ENCODE measurements at places on chromosomes 1 and 21.

DNA sequence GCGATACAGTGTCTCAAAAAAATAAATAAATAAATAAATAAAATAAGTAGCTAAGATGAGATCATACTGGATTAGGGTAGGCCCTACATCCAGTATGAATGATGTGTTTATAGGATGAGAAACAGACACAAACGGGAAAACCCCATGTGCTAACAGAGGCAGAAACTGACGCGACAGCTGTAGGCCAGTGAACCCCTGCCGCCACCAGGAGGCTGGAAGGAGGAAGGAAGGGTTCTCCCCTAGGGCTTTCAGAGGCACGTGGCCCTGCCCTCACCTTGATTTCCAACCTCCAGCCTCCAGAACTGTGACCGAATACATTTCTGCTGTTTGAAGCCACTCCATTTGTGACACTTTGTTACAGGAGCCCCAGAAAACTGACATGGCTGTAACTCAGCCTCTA, 38.5 kb downstream of the CHD5 start:
- no peak for DNase-seq

DNA sequence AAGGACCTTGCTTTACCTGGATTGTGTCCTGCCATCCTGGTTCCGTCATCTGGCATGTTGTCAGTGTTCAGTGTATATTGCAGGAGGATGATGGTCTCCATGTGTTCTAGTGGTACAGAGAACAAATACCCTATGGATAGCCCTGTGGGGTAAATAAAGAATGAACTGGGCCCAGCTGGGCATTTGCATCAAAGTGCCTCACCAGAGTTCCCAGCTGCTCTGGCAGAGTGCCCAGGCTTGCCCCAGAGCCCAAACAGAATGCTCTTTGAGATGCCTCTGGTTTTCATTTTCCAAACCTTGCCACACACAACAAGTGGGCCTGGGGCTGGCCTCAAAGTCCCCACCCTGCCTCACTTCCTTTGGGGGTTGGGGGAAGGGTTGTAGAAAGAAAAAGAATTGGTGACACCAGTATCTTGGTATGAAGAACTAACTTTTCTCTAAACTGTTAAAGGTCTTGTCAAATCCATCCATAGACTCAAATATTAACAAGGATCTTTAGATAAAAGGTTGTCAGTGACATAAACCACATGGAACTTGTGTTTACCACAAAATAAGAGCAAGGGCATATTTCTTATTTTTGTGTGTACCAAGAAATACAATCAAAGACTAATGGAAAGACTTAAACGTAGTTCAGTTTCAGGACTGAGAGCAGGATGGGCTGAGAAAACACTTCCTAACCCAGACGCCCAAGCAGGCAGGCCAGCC, 82.2 kb downstream of the LMO4 start:
- no peak for DNase-seq

DNA sequence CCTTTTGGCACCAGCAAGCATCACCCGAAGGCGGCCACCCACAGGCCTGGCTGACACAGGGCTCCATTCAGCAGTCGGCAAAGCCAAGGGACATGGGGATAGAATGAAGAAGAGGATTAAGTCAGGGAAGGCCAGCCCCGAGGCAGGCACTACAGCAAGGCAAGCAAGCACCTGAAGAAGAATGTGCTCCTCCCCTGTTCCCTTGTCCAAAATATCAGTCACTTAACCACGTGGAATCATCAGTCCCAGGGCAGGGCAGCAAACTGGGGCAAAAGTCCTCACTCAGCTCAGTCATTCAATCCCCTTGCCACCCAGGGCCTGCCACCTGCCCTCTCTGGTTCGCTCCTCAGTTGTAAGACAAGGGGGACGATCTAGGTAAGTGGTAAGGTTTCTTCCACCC, 9.3 kb downstream of the KANK4 start:
- DNase-seq: no peak

DNA sequence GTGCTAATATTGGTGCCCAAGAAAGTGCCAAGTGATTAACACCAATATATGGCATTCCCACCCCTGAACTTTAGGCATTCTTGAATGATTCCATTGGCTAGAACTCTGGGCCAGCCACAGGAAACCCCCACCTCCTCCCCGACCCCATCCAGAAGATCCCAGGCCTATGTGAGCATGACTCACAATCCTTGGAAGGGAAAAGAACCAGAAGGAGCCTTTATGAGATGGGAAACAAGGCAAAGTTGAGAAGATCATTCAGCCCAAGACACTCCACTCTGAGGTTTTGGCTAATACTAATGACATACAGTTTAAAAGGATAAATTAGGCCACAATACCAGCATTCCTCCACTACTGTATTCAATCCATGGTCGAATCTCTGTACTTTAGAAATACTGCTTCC, 21.8 kb downstream of the ELK4 start:
- no peak for DNase-seq

DNA sequence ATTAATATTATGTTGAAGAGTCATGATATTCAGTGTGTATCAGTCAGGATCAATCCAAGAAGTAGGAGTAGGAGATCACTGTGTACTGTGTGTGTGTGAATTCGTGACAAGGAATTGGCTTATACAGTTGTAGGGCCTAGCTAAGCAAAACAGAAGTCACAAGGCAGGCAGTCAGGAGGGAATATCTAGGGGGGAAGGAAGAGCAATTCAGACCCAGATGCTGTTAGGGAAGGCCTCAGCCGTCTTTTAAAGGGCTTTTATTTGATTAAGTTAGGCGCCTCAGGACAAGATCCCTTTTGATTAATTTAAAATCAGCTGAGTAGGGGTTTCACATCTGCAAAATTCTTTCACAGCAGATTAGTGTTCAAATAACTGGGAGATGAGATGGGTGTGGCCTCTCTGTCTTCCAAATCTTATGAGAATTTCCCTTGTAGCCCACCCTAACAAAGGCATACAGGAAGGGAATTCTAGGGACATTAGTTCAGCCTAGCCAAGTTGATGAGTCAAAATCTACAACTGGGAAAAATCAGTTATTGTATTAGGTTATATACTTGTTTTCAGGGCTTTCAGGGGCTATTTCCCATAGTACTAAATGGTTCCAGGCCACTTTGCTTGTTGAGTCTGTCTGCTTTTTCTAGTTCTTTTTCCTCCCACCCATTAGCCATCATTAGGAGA, 47.4 kb downstream of the ALG6 start:
- DNase-seq: no peak
